Motor neuron (in vitro differentiated cells): ENCODE measurements at places on chromosomes 3 and 15. TPM values are rescaled to one million over a fixed set of nuclear protein-coding genes. Genes with fewer than 3 reads are reported as not detected.

SLC24A5 gene
- 0.58 and 0.90 TPM in 2 replicates for total RNA-seq

GOLGA8J gene
- not detected in 2 replicates for total RNA-seq

- no peak for ATAC-seq
These were observed 19.4 kb upstream of the BCL2A1 start for GRCh38 chr15:79990280-79990996.

- no peak for ATAC-seq
These were observed 32.4 kb downstream of the MEGF11 start for GRCh38 chr15:66221126-66221525.
